Kidney (tissue), 22 donors: ENCODE measurements at places on chromosomes 5 and 9. TPM values are rescaled to one million over a fixed set of nuclear protein-coding genes. Genes with fewer than 3 reads are reported as not detected.
A peak's percentile ranks its signal among the peaks of the same experiment; 100 is the strongest.

Gene PAEP
- total RNA-seq, result not detected

Gene GCNT4
- 2.0 TPM for total RNA-seq

DNA sequence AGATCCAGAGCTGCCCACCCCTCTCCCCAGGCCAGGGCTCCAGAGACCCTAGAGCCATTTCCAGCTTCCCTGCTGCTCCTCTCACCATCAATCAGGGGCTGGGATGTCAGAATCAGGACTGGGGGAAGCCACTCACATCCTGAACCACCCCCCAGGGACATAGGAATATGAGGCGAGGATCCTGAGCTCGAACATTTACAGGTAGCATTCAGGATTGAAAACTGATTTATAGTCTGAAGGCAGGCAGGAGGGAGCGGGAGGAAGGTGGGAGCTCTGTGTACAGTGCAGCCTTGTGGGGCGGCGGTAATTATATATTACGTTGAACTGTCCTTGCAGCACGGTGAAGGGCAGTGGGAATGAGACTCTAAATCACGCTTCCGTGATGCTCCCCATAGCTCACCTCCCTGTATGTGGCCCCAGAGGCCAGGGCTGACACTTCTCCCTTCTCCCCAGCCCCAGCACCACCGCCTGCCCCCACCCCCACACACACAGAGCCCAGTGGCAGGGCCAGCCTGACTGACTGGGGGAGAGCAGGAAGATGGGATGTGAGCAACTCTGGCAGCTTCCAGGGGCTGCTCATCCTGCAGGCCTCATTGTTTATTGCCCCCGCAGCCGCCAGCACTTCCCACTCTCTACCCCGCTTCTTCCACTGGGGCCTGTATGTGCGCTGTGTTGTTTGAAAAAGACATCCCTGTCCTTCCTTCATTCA is 76.0 kb upstream of the HSPA9 start:
- DNase-seq, result peak; percentile 80

DNA sequence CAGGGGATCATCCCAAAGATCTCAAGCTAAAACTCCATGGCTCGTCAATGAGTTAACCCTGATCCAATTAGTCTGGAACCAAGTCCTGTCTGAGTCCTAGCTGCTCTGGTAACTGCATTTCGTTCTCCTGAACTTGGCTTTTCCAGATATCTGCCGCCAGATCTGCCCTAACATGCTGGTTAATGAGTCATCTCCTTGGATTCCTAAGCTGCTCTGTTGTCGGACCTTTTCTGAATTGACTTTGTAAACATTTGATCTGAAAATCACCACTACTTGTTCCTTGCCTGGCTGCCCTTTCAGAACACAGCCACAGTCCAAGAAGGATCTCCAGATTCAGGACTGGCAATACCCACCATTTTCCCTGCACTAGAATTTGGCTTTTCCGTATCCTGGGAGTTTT is 473.0 kb downstream of the ZSWIM6 start:
- peak; percentile 16 for DNase-seq

GRCh38 chr9:33517373-33517772 is 6.7 kb upstream of the ANKRD18B start:
- no peak for DNase-seq
